Transverse colon (tissue), 4 donors: ENCODE measurements at places on chromosomes 2 and 18. TPM values are rescaled to one million over a fixed set of nuclear protein-coding genes. Genes with fewer than 3 reads are reported as not detected.
A peak's percentile ranks its signal among the peaks of the same experiment; 100 is the strongest.

GRCh38 chr18:44537526-44537925 is 143.2 kb upstream of the SETBP1 start:
- H3K27me3 ChIP-seq = no peaks in the 10 kb centered on the region
- H3K4me1 ChIP-seq = peaks cover 8% of the 10 kb centered on the region
- no peak overlapping the region for H3K4me3 ChIP-seq
- H3K36me3 ChIP-seq = no peaks in the 10 kb centered on the region
- no peak for DNase-seq
- H3K27ac ChIP-seq = no peak overlapping the region

GRCh38 chr2:177296040-177296439 is 31.5 kb upstream of the NFE2L2 start:
- no peaks in the 10 kb centered on the region for H3K27me3 ChIP-seq
- DNase-seq = no peak
- H3K27ac ChIP-seq = peak overlapping the region; percentile 31
- no peak overlapping the region for H3K4me3 ChIP-seq
- H3K36me3 ChIP-seq = no peaks in the 10 kb centered on the region

GRCh38 chr2:99615247-99615771 is 125.5 kb upstream of the REV1 start:
- no peaks in the 10 kb centered on the region for H3K4me1 ChIP-seq
- no peaks in the 10 kb centered on the region for H3K36me3 ChIP-seq
- H3K27ac ChIP-seq = no peak overlapping the region
- DNase-seq = no peak
- no peak overlapping the region for H3K4me3 ChIP-seq
- no peaks in the 10 kb centered on the region for H3K27me3 ChIP-seq

GRCh38 chr2:55519938-55520885 is 694 bp downstream of the CFAP36 start:
- H3K27me3 ChIP-seq = no peaks in the 10 kb centered on the region
- peak; percentile 24 for DNase-seq
- peaks cover 6% of the 10 kb centered on the region for H3K4me1 ChIP-seq
- H3K36me3 ChIP-seq = no peaks in the 10 kb centered on the region
- H3K27ac ChIP-seq = peak overlapping the region; percentile 92

- H3K27ac ChIP-seq = no peak overlapping the region
- peaks cover 7% of the 10 kb centered on the region for H3K4me1 ChIP-seq
- no peak for DNase-seq
- H3K36me3 ChIP-seq = no peaks in the 10 kb centered on the region
- no peaks in the 10 kb centered on the region for H3K27me3 ChIP-seq
These were observed 121.5 kb upstream of the RASGRP3 start for GRCh38 chr2:33354981-33355380.

Gene ATRAID
- 179 TPM for total RNA-seq
